ENCODE measurements at places on chromosomes 4 and X.
A peak's percentile ranks its signal among the peaks of the same experiment; 100 is the strongest.

- DNase-seq, result peak; percentile 9
Measured at GRCh38 chrX:17376431-17377077, 1.6 kb downstream of the NHS start.

DNA sequence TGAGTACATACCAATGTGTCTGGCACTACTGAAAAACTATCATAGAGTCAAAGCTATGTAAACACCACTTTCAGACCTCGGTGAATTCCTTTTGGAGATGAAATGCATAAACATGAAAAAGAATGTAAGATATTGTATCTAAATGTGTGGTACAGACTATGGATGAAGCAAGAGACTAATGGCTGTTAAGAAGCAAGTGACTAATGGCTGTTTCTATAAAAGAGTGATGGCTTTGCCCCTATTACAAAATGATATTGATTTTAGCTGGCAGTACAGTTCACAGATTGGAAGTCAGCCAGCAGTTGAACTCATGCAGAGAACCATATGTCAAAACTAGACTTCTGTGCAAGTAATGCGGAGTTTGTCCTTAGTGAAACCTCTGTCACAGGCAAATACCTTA lies 359.3 kb downstream of the GRXCR1 start:
- DNase-seq, result peak; percentile 7

DNA sequence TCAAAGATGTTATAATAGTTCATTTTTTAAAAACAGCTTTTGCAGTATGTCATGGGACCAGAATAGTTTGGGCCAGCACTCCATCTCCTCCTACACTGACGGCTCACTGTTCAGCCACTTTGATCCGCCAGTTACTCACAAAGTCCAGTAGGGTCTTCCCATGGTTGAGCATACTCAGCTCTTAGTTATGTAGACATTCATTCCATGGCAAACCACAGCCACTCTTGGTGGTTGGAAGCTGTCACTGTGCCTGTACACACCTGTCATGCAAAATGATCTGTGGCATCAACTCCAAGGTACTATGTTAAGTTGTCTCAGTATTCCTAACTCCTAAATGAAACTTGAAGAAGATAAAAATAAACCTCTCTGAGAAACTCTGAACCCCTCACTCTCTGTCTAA lies 127.2 kb downstream of the NR3C2 start:
- DNase-seq, result peak; percentile 72

GRCh38 chrX:15170927-15171326 lies 99.0 kb downstream of the ASB9 start:
- peak; percentile 23 for DNase-seq

GRCh38 chrX:56268888-56269287 lies 36.7 kb downstream of the KLF8 start:
- no peak for DNase-seq

GRCh38 chr4:184283659-184284335 lies 66.1 kb upstream of the ENPP6 start:
- no peak for DNase-seq

- no peak for DNase-seq
Measured at GRCh38 chr4:174633399-174633798, 111.1 kb upstream of the HPGD start.

GRCh38 chrX:16931855-16932575 lies 14.4 kb upstream of the REPS2 start:
- DNase-seq, result no peak

DNA sequence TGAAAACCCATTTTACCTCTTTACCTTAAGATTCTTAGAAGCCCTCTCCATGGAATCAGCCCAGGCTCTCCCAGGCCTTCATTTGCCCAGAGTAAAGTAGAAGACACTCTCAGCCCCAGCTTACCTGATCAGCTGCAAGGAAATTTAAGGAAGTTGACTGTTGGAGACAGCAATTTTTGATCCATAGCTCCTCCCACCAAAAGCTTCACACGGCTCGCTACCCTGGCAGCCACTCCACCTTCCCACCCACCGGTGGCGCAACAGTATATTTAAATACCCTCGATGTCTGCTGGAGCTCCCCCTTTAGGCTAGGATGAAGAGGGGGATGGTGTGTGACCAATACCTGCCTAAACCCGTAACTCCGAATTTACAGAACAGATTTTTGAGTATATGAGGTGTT lies 75.4 kb downstream of the MBNL3 start:
- DNase-seq, result no peak

Data from astrocyte of the spinal cord (primary cell).